Stimulated activated CD8-positive, alpha-beta memory T cell treated with anti-CD3 and anti-CD28 coated beads, Interleukin-2, amount 100 ng/mL, for 1 hour (primary cell): ENCODE measurements at places on chromosomes 7 and 10.

DNA sequence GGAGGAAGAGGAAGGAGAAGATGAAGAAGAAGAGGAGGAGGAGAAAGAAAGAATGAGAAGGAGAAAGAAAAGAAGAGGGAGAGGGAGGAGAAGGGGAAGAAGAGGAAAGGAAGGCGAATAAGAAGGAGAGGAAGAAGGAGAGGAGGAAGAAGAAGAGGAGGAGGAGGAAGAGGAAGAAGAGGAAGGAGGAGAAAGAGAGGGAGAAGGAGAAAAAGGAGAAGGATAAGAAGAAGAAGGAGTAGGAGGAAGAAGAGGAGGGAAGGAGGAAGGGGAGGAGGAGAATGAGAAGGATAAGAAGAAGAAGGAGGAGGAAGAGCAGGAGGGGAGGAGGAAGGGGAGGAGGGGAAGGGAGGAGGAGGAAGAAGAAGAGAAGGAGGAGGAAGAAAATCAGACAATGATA lies 149.2 kb upstream of the LYZL2 start:
- DNase-seq = no peak

- DNase-seq = no peak
These were observed 11.7 kb upstream of the HOXA2 start for GRCh38 chr7:27113991-27114769.

GRCh38 chr10:34549001-34549400 lies 266.1 kb downstream of the PARD3 start:
- no peak for DNase-seq

DNA sequence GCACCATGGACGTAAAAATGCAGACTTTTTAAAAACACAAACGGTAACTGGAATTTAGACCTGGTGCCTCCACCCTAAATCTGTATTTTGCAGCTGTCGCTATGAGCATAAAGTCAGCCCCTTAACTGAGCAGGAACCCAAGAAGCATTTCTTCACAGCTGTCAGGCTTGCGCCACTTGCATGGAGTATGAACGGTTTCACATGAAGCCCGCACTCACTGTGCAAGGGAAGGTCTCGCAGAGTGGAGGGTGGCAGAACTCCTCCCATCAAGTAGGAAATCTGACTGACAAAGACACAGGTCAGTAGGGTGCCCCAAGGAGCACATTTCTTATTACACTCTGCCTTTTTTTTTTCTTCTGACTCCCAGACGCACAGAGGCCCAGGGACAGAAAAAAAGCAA lies 58.5 kb downstream of the ELMO1 start:
- no peak for DNase-seq

- DNase-seq = no peak
These were observed 1047.4 kb upstream of the LRRN3 start for GRCh38 chr7:110043519-110043918.

GRCh38 chr10:103784089-103784488 lies 71.3 kb downstream of the SH3PXD2A start:
- no peak for DNase-seq

DNA sequence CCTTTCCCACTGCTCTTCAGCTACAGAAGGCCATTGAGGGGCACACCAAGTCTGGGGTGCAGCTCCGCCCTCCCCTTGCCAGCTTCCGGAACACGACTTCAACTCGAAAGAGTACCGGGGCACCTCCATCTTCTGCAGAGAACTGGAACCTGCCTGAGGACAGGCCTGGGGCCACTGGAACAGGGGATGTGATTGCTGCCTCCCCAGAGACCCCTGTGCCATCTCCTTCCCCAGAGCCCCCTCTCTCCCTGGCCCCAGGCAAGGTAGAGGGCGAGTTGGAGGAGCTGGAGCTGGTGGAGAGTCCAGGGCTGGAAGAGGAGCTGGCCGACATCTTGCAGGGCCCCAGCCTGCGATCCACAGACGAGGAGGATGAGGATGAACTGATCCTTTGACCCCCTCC lies 10.9 kb downstream of the FAM131B start:
- no peak for DNase-seq

GRCh38 chr7:114889646-114890285 lies 32.1 kb upstream of the MDFIC start:
- DNase-seq = no peak

- DNase-seq = no peak
These were observed 650.5 kb upstream of the SORCS1 start for GRCh38 chr10:107814865-107815487.

- no peak for DNase-seq
These were observed 1109.8 kb upstream of the AUTS2 start for GRCh38 chr7:68488341-68489060.

DNA sequence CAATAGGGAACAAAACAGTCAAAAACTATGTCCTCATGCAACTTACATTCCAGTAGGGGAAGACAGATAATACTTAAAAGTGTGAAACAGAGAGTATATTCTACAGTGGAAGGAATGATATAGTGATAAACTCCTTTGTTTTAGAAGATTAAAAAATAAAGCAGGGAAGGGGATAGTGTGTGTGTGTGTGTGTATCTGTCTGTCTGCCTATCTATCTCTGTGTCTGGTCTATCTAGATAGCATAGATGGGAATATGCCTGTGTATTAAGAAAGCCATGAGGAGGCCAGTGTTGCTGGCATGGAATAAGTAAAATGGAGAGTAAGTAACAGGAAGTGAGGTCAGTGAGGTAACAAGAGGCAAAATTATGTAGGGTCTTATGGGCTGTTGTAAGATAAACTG lies 42.2 kb downstream of the EXOC6 start:
- no peak for DNase-seq

GRCh38 chr10:28730031-28730778 lies 52.9 kb downstream of the BAMBI start:
- no peak for DNase-seq

DNA sequence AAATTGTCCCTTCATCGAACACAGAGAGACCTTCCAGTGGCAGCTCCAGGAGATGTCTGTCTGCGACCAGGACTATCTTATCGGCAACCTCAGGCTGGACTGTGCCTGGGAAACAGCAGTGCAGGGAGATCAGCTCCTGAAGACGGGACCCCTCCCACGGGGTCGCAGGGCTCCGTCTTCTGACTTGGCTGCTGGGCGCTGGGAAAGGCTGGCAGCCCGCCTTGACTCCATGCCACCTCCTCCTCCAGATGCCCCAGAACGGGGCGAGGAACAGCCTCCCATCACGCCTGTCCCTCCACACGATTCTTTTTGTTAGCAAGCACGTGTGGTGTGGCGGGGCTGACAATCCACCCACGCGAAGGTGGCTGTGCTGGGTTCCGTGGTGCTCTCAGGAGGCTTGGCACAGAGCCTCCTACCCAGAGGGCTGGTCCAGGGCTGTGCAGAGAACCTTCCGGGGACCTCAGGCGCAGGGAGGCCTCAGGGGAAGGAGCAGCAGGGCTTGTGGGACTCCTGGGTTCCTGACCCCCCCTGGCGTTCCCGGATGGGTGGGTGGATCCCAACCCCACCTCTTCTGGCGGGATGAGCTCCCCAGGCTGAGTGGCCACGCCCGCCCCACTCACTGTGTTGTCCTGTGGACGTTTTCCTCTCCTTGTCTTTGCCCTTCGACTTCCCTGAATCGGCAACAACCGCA lies 47.6 kb upstream of the NKX6-2 start:
- DNase-seq = no peak

- DNase-seq = peak; percentile 19
These were observed 1.2 kb downstream of the PIP4K2A start for GRCh38 chr10:22712956-22713852.

- DNase-seq = no peak
These were observed 745.1 kb upstream of the LRRTM3 start for GRCh38 chr10:66180581-66181318.

- DNase-seq = no peak
These were observed 67.8 kb upstream of the ATP6V0A4 start for GRCh38 chr7:138865843-138866242.

GRCh38 chr10:103592186-103593021 lies 98.9 kb downstream of the NEURL1 start:
- DNase-seq = no peak

DNA sequence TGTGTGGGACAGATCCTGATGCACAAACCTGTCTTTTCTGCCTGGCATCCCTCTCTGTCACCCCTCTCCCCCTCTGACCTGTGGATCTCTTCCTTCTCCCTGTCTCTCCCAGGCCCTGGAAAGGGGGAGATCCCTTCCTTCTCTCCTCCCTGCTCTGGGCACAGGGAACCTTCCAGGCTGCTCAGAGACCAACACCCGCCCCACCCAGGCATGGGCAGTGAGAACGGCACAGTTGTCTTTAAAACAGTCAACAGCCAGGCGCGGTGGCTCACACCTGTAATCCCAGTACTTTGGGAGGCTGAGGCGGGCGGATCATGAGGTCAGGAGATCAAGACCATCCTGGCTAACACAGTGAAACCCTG lies 34.7 kb downstream of the KCNH2 start:
- DNase-seq = no peak

GRCh38 chr7:32142649-32143048 lies 72.4 kb upstream of the PDE1C start:
- no peak for DNase-seq

GRCh38 chr10:84429926-84430520 lies 101.6 kb downstream of the CCSER2 start:
- peak; percentile 14 for DNase-seq

DNA sequence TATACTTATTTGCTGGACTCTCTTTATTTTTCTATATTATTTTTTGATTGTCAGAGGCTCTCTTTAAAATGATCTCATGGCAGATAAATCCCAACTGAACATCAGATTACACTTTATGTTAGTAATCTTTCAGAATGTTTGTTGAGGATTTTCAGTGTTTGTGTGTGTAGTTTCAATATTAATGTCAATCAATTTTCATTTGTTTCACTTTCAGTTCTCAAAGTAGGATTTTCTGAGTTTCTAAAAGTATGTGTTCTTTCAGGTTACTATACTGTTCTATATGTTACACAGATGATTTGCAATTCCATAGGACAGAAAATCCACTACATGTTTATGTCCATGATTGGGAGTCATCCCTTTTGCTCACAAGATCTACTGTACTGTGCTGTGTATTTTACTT lies 311.9 kb upstream of the POT1 start:
- no peak for DNase-seq
